ENCODE measurements at places on chromosomes 5 and 9.

DNA sequence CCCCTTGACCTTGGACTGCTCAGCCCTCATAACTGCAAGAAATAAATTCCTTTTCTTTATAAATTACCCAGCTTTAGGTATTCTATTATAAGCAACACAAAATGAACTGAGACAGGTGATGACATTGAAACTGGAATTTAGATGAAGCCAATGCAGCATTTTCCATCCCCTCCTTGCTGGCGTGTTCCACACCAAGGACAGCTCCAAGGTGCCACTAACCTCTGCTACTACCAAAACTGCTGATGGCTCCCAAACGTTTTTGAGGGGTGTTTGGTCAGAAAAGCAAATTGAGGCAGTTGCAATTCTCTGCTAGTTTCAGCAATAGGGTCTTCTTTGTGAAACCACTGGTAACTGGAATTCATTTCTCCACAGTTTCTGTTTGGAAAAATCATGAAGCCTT lies 124.8 kb downstream of the DRD1 start:
- DNase-seq: no peak

GRCh38 chr9:127502706-127503378 lies 51.5 kb downstream of the LRSAM1 start:
- no peak for DNase-seq

DNA sequence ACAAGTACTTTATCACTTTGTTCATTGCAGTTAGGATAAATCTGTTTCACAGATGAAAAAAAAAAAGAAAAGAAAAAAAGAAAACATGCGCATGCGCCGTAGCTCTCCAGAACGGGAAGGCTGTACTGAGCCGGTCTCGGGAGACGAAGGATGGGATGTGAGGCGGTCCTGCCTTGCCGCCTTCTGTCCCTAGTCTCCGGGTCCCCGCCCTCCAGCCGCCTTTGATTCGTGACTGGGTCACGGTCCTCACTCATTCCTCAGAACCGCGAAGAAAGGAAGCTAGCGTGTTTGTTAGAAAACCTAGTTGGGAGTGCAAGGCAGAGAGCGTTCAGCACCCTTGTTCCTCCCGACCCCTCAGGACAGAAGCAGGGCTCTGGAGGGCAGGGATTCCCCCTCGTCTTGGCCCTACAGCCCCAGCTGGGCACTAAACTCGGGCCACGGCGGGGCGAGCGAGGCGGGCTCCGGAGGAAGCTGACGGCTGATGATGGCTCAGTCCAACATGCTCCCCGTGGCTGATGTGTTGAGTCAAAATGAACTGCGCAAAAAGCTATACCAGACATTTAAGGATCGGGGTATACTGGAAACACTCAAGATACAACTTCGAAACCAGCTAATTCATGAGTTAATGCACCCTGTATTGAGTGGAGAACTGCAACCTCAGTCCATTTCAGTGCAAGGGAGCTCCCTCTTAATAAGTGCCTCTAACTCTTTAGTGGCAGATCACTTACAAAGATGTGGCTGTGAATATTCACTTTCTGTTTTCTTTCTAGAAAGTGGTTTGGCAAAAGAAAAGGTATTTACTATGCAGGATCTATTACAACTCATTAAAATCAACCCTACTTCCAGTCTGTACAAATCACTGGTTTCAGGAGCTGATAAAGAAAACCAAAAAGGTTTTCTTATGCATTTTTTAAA lies 40.0 kb downstream of the CPLANE1 start:
- no peak for DNase-seq

- DNase-seq: no peak
Observed at GRCh38 chr5:93572608-93573353, 8.2 kb downstream of the NR2F1-AS1 start.

GRCh38 chr5:112366987-112367386 lies 52.1 kb downstream of the EPB41L4A start:
- DNase-seq: no peak

- no peak for DNase-seq
Observed at GRCh38 chr9:91907484-91908292, 42.3 kb downstream of the ROR2 start.

DNA sequence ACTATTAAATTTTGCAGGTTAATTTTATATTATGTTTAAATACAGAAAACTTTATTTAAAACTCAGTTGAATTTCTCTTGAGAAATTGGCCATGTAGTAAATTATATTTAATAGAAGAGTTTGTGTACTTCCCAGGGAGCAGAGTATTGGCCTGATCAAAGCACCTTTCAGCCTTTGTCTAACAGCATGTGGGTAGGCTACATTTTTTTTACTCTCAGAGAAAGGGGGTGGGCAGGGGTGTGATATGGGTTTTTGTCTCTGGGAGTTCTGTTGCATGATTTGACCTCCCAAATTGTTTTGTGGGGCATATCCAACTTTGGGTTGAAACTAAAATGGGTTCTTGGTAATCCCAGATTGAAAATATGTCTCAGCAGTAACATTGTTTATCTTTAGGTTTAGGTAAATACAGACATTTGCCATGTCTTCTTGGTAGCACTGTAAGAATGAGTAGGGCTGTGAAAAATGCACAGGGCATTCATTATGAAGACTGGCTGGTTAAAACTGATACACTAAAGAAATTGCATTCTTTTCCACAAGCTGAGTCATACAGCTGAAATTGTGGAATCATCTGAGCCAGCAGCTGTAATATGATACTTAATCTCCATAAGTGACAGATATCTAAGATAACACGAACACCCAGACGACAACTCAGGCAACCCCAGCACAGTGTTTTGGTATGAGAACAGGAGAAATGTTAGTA lies 75.4 kb upstream of the CDKN2B start:
- DNase-seq: no peak

DNA sequence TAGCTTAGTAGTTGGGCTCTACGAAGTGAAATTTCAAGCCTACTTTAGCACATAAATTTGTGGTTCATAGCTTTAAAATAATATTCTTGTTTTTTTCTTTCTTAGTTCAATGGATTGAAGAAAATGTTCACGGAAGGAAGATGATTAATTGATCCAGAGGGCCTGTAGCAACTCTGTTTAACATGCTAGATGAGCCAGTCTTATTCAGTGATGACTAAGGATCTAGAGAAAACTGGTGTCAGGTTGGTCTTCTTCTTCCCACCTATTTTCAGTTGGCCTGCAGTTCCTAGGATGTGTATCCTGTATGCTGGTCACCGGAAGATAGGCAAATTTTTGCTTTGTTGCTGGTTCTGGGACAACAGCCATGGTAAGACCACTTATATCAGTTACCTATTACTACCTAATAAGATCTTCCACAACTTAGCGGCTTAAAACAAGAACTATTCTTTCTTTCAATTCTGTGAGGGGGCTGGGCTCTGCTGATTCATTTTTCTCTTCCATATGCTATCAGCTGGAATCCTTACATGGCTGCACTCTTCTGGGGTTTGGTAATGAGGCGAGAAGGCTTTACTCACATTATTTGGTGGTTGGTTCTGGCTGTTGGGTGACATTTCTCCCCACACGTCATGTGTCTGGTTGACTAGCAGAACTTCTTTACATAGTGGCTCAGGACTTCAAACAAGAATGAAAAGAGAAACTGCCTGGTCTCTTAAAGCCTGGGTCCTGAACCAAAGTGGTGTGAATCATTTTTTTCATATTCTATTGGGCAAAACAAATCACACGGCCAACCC lies 182.7 kb upstream of the ACTBL2 start:
- no peak for DNase-seq

- no peak for DNase-seq
Observed at GRCh38 chr5:98243972-98244371, 529.5 kb upstream of the RGMB start.

GRCh38 chr5:33685873-33686755 lies 205.7 kb downstream of the ADAMTS12 start:
- DNase-seq: no peak

GRCh38 chr9:126408004-126408403 lies 81.4 kb downstream of the MVB12B start:
- no peak for DNase-seq

- DNase-seq: peak; percentile 64
Observed at GRCh38 chr9:127388037-127388855, 8.7 kb upstream of the SLC2A8 start.

DNA sequence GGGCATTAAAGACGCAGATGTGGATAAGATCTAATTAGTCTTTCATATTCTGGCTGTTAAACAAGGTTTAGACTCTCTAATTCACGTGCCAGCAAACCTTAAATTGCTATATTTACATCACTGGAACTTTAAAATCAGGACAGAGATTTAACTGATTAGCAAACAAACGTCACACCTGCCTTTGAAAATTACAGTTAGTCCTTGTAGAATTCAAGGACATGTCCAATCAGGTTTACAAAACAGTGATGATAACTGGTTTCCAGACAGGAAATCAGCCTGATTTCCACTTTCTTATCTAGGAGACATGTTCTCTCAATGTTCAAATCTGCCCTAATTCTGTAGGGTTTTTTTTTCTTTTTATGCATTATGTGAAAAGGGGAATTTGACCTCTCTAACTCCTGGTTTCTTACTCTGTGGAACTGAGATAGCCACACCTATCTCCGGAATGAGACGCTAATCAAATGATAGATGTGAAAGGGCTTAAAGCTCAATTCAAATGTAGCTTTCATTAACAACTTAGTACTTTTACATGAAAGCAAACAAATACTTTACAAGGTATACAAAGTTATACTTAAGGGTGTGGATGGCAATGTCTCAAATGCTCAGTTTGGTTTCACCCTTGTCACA lies 26.5 kb downstream of the SPINK5 start:
- DNase-seq: no peak

DNA sequence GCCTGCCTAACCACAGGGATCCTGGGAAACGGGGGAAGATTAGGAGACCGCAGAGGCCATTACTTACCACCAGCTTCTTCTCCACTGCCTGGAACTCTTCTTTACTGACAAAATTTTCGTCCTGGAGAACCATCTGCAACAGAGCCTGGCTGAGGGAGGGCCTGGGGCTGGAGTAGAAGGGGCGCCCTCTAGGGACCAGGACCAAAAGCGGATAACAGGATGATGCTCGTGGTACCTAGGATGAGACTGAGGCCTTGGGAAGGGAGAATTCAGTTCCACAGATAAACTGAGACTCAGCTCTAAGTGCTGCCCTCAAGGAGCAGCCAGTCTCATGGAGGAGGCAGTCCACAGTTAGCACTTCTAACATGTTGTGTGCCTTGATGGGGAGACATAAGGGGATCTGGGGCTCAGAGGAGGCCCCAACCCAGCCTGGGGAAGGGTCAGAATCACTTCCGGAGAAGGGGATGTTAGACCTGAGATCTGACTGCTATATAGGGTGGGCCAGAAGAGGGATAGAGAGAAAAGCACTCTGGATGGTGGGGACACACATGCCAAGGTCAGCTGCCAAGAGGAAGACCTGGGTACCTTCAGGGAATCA lies 1.2 kb downstream of the SPATA24 start:
- DNase-seq: no peak

DNA sequence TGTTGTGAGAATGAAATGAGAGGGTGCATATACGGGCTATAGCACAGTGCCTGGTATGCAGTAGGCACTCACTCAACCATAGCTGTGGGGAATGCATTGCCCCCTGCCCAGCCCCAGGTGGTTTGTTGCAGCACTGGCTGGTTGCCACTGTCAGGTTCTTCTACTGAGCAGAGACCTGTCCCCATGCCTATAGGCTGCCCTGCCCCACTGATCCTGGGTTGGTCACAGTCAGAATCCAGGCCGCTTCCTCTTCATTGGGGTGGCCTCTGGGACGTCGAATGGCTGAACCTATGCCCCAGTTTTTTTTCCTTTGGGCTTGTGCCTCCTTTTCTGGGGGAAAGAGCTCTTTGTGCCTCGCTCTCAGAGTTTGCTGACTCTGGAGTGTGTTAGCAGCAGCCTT lies 74.6 kb downstream of the RGS3 start:
- DNase-seq: no peak

DNA sequence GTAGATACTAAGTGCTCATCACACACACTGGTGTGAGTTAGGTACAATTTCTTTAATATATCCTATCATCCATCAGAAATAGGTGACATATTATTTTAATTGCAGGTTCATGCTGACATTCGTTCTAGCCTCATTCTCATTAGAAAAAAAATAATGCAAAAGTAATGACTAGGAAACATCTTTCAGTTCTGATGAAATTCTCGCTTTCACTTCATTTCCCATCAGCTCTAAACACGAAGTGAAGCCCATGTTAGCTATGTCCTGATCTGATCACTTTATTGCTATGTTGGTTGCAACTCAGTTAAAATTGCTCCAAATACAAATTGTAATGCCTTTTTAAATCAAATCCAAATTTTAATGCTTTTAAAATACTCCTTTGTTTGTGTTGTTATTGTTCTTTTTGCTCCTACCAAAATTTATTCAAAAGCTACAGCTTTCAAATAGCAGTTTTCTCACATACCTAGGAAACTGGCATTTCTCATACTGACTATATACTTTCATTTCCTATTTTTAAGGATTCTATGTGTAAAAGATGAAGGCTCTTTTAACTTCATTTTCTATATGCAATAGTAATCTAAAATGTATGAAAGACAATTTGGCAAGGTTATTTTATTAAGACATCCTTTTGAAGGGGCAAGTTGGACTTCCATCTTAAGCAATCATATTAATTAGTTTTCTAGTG lies 1237.8 kb upstream of the ACO1 start:
- no peak for DNase-seq

DNA sequence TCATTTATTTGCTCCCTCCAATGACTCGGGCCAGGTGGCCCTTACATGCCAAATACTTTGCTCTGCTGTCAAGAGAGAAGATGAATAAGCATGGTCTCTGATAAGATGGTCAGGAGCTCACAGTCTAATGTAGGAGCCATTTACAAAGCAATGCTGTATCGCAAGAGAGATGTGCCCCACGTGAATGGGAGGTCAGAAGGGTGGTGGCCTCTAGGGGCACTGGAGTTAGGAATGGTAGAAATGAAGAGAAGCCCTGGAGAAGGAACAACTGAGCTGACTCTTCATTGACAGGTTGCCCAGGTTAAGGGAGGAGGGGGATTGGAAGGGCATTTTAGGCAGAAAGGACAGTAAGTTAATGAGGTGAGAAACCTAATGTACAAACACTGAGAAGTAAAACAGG lies 286.5 kb downstream of the KCTD16 start:
- no peak for DNase-seq

DNA sequence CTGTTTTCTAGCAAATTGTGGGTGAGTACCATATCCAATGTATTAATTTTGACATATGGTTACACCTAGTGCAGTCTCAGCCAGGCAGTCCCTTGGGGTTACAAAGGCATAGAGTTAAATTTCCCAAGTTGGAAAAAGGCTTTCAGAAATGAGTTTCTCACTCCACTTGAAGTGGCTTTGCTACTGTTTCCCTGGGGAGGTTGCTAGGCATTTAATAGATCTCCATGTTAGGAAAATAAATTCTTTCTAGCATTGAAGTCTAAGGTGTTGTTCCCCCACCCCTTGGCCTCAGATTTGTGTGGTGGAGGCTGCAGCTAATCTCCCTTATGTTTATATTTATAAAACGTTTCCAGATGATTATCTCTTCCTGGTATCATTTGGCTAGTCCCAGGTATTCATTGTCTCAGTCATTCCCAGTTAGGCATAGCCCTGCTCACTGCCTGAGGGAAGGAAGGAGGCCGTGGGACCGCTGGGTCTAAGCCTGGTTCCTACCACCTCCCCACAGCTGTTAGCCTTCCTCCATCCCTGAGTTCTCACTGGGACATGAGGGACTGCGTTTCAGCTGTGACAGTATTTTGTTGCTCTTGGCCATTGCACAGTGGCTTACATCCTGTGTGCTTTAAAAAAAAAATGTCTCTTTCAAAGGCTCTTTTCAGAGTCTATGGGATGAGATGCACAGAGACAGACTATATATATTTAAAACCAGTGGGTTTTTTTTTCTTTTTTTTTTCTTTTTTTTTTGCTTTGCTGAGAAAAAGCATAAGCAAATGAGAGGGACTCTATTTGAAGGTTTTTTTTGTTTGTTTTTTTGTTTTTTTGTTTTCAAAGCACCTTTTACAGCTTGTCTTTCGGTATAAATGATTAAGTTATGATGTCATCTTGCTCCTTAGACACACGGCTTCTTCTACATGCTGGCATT lies 121.5 kb downstream of the MAST4 start:
- no peak for DNase-seq

GRCh38 chr5:124952079-124952478 lies 205.6 kb upstream of the ZNF608 start:
- no peak for DNase-seq

Data from activated T-cell treated with anti-CD3 and anti-CD28 coated beads for 1 hour (primary cell).